ENCODE measurements at places on chromosomes 12 and 14.

DNA sequence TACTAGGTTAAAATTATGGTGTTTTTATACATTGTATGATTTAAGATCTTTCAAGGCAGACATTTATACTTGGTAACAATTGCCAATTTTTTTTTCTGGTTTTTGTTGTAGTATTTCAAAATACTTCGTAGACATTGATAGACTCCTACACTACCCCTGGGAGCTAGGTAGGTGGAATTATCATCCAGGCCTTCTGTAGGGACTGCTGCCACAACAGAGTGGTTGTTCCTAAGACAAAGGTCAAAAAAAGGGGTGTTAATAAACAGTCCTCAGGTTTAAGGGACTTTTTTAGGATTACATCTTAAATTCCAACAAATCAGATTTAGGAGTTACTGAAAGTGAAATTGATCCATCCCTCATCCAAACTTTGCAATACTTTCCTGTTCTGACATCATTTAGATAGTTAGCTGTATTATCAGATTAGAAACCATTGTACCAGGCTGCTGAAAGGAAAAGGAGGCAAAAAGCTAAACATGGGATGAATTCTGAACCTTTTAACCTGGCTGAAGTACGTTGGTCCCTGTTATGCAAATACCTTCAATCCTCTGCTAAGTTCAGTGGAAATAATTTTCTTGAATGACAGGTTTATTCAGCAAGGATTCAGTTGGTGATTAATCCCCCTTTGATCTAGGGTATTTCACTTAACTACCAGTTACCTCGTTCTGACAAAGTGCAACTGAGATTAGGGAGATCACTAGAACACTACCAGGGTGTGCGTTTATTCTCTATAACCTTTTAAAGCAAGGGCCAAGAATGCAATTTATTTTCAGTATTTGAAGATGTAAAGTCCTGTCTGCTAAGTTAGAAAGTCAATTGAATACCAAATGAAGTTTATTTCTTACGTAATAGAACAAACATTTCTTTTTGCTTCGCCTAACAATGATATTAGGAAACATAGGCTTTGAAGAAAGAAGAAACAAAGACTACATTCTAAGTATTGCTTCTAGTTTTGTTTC, 23.2 kb downstream of the AP5M1 start:
- DNase-seq = no peak

GRCh38 chr12:57210926-57211692, 5.5 kb upstream of the NXPH4 start:
- DNase-seq = no peak

DNA sequence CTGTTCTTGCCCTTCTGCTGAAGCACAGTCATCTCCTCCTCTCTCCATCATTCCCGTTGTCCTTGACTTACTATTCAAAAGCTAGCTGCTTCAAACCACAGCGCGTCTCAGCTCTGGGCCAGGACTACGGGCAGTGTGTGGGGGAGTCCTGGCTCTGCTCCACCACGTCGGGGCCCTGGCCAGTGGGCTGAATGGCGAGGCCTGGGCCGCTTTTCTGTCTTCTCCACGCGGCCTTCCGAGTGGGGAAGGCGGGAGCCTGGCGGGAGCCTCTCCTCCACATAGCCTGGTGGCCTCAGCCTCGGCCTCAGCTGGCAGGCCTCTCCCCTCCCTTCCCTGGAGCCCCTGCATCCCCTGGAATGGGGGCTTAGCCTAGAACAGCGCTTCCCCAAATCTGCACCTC, 16.5 kb downstream of the ANKRD9 start:
- no peak for DNase-seq

DNA sequence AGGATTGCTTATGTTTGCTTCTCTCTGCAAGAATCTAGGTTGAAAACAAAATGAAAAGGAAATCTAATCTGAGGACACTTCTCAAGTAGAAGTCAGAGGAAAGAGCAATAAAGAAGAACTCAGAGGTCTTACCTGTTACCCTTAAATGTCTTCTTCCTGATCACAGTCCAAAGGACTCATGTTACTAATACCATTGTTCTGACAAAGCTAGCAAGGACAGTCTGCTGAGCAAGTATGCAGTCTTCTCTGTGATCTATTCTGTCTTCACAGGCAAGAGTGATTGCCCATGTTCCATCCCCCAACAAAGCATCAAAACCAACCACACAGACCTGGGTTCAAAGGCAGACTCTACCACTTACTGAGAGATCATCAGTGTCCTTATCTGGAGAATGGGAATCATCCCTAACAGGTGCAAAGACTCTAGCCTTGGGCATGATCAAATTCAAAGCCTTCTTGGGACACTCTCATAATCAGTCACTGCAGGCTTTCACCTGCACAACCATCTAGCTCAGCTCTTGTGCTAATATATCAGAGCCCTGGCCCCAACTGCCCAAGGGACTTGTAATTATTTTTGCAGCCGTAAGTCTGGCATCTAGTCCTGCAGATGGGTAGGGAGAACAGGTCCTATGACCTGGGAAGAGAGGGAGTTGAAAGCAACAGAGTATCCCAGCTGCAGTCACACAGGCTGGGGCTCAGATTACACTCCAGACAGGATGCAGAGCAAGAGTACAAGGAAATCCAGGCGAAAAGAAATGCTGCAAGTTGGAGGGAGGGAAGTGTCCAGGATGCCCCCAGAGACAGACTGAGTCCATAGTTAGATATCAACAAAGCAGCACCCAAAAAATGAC, 97.9 kb upstream of the NUDT4 start:
- no peak for DNase-seq

- DNase-seq = no peak
Measured at GRCh38 chr12:118827606-118828005, 153.7 kb upstream of the SRRM4 start.

GRCh38 chr12:124774462-124775167, 89.0 kb downstream of the SCARB1 start:
- DNase-seq = peak; percentile 48

Data from mesenchymal stem cell (in vitro differentiated cells and primary cell).